NCI-H1092 (cell line): ENCODE measurements at places on chromosomes 2 and 18.

- DNase-seq, result no peak
Measured at GRCh38 chr2:167215595-167215994, 327.3 kb downstream of the XIRP2 start.

- no peak for DNase-seq
Measured at GRCh38 chr2:10267551-10268465, 34.9 kb upstream of the HPCAL1 start.

- DNase-seq, result no peak
Measured at GRCh38 chr2:64987001-64987955, 1.9 kb upstream of the SLC1A4 start.

DNA sequence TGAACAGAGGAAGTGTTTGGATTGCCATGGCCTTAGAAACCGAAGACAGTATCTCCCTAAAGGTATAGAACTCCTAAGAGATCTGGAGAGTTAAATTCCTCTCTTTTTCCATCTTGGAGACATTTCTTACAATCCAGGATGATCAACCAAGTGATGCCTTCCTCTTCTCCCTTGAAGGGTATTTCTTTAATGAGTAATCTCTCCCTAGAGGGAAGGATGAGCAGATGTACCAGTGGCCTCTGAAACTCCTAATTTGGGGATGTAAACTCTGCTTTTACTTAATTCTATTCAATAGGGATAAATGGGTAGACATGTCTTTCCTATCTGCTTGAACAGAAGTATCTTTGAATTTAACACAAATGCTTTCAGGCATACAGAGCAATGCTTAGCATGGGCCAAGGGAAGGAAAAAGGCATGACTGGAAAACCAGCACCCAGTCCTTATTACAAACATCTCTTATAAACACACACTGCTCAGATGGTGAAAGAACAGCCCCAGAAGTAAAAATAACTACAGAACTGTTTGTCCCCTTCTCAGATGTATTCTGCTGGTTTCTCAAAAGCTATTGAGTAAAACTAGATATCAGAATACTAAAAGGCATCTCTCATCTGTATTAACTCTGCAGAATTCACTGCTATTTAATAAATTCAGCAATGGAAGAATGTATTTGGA is 4.7 kb upstream of the THNSL2 start:
- no peak for DNase-seq

DNA sequence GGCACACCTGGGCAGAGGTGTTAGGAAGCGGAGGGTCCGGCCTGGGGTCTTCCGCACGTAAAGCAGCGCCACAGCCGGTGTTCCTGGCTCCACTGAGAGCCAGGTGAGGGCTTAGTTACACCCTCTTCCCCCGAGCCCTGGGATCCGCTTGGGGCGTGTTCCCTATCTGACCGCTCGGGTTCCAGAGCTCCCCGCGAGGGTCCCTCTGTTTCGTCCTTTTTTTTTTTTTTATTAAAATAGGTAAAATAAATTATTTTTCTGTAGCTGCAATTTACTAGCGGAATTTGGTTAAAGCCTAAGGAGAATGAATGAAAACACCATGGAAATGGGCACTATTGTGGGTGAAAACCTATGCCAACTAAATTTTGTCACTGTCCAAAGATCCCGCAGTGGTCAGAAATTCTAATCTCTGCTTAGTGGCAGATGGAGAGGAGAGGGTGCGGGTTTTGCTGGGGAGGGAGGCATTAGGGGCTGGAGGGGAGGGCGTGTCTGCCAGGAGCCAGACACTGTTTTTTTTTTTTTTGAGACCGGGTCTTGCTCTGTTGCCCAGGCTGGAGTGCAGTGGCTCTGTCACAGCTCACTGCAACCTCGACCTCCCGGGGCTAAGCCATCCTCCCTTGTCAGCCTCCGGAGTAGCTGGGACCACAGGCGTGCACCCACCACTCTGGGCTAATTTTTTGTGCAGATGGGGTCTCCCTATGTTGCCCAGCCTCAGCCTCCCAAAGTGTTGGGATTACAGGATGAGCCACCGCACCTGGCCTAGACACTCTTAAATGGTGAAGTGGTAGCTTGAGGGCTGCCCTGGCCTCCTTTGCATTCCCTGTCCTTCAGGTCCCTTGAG is 834 bp downstream of the PDCL3 start:
- DNase-seq, result no peak

GRCh38 chr2:9966491-9967022 is 15.1 kb downstream of the GRHL1 start:
- no peak for DNase-seq
